ENCODE measurements at places on chromosomes 1 and 21. TPM values are rescaled to one million over a fixed set of nuclear protein-coding genes. Genes with fewer than 3 reads are reported as not detected.

KIF26B gene
- 5.9 TPM for total RNA-seq

- peak; percentile 38 for DNase-seq
- peaks cover 13% of the 10 kb centered on the region for H3K4me1 ChIP-seq
- H3K27ac ChIP-seq, result no peak overlapping the region
- H3K27me3 ChIP-seq, result peaks cover 19% of the 10 kb centered on the region
Observed at GRCh38 chr1:116910379-116911187, 867 bp downstream of the PTGFRN start.

DNA sequence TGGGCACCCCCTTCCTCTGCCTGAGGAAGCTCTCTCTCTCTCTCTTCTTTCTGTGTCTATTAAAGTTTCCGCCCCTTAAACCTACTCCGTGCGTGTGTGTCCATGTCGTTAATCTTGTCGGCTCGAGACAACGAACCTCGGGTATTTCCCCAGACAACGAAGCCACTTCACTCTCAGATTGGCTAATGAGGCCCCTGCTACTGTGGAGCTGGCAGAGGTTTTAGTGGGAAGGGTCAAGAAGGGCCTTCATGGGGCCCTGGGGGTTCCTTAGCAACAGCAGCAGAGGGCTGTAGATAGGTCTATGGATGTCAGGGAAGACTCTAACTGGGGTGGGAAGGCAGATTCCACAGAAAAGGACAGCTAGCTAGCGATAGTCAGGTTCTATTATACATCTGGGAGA is 239.8 kb upstream of the RAB4A start:
- H3K4me3 ChIP-seq, result no peak overlapping the region
- H3K4me1 ChIP-seq, result peaks cover 11% of the 10 kb centered on the region

GRCh38 chr1:7420098-7420445 is 351.0 kb upstream of the VAMP3 start:
- no peaks in the 10 kb centered on the region for H3K4me1 ChIP-seq
- no peak overlapping the region for H3K27ac ChIP-seq
- no peak for DNase-seq

GRCh38 chr1:113018911-113019310 is 54.1 kb upstream of the LRIG2 start:
- H3K4me3 ChIP-seq, result no peak overlapping the region
- H3K4me1 ChIP-seq, result no peaks in the 10 kb centered on the region
- H3K27ac ChIP-seq, result no peak overlapping the region
- no peak for DNase-seq
- H3K36me3 ChIP-seq, result no peaks in the 10 kb centered on the region

- no peak overlapping the region for H3K4me3 ChIP-seq
- DNase-seq, result no peak
- H3K4me1 ChIP-seq, result no peaks in the 10 kb centered on the region
- no peaks in the 10 kb centered on the region for H3K36me3 ChIP-seq
Observed at GRCh38 chr1:245577191-245578157, 422.7 kb downstream of the KIF26B start.

DNA sequence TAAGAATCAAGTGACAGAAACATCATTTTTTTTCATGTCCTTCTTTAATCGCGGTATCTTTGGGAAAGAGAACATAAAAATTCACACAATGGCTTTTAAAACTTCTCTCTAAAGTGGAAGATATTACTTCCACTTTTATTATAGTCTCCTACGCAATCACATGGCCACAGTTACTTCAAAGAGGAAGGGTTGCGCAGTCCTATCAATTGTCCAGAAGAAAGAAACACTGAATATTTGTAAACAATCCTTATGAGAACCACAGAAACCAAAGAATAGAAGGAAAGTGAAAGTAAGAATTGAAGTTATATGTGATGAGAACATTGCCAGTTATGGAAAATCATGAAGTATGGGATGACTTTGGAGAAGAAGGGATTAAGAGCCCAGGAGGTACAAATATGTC is 32.6 kb downstream of the CFH start:
- DNase-seq, result no peak
- no peak overlapping the region for H3K27ac ChIP-seq
- 0 out of 2 replicates have a peak, but pooled peaks cover 2% of the 10 kb centered on the region for H3K36me3 ChIP-seq
- H3K4me3 ChIP-seq, result no peak overlapping the region
- H3K27me3 ChIP-seq, result no peaks in the 10 kb centered on the region
- no peaks in the 10 kb centered on the region for H3K4me1 ChIP-seq

FCAMR gene
- not detected for total RNA-seq

- no peaks in the 10 kb centered on the region for H3K27me3 ChIP-seq
- H3K4me3 ChIP-seq, result no peak overlapping the region
- DNase-seq, result no peak
- H3K36me3 ChIP-seq, result no peaks in the 10 kb centered on the region
- H3K27ac ChIP-seq, result peak overlapping the region; percentile 85
Observed at GRCh38 chr1:76998582-76999223, 131.4 kb downstream of the ST6GALNAC5 start.
